NCI-H1048 (cell line): ENCODE measurements at places on chromosomes 3 and 15.
A peak's percentile ranks its signal among the peaks of the same experiment; 100 is the strongest.

GRCh38 chr3:172607305-172608121 is 84.3 kb upstream of the TNFSF10 start:
- no peak for DNase-seq

DNA sequence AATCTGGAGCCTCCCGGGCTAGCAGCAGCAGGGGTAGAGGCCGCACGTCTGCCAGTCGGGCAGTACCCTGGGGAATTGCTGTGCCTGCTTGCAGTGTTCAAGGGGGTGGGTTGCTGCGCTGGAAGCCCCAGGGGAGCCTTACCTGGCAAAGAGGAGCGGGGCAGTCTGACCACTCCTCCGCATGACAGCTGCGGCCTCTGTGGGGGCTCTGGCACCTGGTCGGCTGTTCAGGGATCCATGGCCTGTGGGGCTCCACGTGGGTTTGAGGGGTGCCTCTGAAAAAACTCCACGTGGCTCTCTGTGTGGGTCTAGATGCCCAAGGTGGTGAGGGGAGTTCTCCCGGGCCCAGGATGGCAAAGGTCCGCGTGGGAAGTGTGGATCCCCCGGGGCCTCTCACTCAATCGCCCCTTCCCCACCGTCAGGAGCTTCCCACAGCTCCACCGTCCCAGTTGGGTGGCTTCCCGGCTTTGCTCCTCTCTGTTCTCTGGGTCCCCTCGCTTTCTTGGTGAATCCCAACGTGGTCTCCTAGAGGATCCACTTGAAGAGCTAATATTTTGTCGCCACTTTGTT is 184.5 kb downstream of the EFHB start:
- no peak for DNase-seq

GRCh38 chr3:95302044-95302443 is 1239.2 kb downstream of the NSUN3 start:
- no peak for DNase-seq

DNA sequence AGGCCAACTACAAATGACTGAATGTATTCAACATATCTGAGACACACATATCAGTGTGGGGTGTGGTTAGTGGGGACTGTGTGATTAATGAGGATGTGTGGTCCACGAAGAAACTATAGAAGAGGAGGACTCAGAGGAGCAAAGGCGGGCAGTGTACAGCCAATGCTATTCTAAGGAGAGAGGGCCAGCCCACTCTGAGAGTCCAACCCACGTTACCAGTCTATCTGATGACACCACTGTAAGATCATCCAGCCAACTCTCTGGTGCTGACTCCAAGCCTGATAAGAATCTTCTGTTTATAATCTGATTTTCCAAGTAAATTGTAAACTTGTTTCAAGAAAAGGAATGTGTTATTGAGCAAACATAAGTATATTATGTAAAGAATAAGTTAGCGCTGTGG is 47.2 kb downstream of the MCF2L2 start:
- DNase-seq: no peak

DNA sequence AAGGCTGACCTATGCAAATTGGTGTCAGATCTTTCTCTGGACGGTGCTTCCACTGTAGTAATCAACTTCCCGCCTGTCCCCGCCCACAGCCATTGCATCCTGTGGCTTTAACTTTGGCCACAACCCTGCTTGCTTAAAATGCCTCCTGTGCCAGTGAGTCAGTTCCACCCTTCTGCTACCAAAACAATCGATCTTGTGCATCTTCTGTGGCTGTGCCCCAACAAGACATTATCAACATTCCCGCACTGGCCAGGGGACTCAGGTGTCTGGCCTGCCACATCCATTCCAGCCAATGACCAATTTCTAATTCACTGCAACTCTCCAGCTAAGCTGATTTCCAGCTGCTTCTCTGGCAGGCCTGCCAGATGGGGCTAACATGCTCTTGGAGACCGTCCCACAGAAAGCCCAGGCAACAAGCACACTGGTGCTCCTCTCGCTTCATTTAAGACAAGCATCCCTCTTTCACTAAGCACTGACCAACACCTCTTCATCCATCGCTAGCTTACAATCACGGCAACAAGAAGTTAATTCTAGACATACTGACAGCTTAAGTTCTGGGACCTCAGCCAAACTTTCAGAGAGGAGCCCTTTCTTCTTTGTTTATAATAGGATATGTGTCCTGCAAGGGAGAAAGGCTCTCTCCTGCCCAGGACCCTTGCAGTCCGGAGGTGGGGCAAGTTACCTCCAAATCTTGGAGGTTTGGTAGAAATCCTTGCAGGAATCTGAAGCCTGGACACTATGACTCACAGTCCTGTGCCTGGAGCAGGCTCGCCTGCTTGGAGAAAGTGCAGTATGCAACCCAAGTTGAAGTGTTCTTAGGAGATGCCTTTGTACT is 6.7 kb downstream of the CA12 start:
- no peak for DNase-seq

- peak; percentile 25 for DNase-seq
These were observed 50.6 kb downstream of the GMNC start for GRCh38 chr3:190811775-190812480.

GRCh38 chr15:37093480-37094332 is 6.6 kb downstream of the MEIS2 start:
- no peak for DNase-seq

DNA sequence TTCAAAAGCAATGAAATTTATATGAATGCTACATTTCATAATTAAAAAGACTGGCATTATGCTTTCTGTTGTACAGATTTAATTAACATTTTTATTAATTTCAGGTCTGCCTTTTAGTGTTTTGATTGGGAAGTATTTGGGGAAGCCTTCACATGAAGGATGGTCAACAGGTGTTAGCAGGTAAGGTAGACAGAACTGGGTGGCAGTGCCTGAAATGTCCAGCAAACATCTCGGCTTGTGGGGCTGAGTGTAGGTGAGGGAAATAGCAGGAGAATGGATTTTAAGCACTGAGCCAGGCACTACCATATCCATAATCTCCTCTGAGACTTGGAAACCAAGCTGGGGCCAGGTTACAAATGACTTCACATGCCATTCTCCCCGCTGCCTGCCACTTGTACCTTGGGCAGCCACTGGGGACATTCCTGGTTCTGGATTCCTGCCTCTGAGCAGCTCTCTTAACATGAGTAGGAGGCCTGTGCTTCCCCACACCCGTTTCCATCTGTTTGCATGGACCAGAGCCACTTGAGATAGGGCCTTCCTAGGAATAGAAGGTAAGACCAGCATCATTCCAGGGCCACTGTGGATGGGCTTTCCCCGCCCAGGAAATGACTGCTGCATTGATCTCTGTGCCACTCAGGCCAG is 125.9 kb upstream of the HES1 start:
- DNase-seq: no peak

- no peak for DNase-seq
These were observed 15.5 kb downstream of the ACAA1 start for GRCh38 chr3:38121451-38121831.

DNA sequence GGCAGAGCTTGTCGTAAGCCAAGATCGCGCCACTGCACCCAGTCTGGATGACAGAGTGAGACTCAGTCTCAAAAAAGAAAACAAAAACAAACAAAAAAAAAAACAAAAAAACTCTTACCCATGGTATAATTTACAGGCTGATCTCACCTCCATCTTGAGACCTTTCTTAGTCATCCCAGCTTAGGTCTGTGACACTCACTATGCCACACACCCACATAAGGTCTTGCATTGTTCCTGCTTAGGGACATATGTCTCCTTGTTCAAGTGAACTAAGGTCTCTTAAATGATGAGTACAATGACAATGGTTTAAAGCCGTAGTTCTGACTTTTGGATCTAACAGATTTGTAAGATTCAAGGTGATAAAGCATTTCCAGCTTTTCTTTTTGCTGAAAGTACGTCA is 360.2 kb upstream of the ARHGEF26 start:
- DNase-seq: no peak

DNA sequence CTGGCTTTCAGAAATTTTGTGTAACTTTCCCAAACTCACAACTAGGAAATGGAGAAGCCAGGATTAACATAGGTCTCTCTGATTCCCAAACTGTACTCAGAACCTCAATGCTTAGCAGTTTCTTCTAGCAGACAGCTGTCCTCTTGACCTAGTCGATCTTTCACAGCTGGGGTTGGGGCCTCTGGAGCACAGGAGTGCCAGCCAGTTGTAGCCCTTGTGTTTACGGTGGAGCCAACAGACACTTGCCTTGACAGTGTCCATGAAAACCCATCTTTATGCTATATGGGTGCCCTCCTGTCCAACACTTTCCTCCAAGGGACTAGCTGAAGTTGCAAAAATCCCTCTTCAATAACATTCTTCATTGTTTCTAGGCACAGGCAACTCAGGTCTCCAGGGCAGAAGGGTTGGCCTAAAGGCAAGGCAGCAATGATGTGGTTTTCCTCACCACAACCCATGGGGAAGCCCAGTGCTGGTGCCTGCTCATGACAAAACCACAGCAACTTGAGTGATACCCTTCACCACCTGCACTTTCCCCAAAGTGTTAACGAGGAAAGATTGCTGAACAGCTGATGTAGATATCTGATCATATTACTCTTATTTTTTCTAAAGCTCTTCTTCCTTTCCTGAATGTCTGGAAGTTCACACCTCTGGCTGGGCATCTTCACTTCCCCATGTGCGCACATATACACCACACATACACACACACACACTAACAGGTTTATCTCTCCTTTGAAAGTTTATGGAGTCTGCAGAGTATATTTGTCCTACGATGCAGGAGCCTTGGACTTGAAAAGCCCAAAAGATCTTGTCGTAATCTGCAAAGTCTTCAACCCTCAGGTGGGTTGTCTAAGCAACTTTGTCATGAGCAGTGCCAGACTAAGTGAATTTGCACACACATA is 11.0 kb upstream of the KNG1 start:
- no peak for DNase-seq

GRCh38 chr3:37442397-37442796 is 268.0 kb upstream of the LRRFIP2 start:
- no peak for DNase-seq

- no peak for DNase-seq
These were observed 16.3 kb downstream of the CCDC13 start for GRCh38 chr3:42756681-42757213.

DNA sequence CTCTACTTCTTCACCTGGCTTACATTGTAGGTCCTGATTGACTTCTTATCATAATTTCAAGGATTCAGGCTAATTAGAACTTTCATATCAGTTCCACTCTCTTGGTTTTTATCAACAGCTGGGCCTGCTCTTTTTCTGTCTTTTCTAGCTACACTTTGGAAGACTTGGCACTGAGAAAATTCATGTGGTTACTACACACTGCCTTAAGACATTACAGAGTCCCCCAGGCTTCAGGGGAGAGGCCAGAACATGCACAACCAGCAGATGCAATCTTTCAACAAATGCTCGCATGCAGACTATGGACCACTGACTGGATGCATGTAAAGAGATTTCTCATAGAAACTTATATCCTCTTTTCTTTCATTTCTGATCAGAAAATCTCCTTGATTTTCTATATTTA is 423.5 kb downstream of the TUSC7 start:
- no peak for DNase-seq

GRCh38 chr3:124517306-124517705 is 212.9 kb upstream of the UMPS start:
- no peak for DNase-seq

DNA sequence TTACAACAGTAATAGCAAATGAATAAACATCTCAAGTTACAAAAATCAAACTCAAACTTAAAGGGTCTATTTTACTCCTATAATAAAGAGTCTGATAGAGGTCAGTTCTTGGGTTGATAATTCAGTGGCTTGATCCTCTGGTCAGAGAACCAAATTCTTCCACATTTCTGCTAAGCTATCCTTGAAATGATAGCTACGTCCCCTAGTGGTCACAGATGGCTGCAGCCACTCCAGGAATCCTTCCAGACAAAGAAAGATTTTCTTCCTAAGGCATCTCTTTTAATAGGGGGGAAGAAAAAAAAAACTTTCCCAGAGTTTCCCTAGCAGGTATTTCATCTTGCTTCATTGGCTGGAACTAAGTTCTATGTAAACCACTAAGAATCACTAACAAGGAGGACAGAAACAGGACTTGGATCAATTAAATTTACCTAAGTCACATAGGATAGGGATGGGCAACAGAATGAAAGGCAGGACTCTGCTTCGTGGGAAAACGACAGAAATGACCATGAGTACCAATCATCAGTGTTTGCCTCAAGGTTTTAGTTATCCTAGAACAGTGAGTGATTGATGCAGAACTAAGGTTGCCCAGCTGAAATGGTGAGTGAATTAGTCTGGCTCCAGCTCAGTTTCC is 160.7 kb downstream of the STAC start:
- DNase-seq: no peak

DNA sequence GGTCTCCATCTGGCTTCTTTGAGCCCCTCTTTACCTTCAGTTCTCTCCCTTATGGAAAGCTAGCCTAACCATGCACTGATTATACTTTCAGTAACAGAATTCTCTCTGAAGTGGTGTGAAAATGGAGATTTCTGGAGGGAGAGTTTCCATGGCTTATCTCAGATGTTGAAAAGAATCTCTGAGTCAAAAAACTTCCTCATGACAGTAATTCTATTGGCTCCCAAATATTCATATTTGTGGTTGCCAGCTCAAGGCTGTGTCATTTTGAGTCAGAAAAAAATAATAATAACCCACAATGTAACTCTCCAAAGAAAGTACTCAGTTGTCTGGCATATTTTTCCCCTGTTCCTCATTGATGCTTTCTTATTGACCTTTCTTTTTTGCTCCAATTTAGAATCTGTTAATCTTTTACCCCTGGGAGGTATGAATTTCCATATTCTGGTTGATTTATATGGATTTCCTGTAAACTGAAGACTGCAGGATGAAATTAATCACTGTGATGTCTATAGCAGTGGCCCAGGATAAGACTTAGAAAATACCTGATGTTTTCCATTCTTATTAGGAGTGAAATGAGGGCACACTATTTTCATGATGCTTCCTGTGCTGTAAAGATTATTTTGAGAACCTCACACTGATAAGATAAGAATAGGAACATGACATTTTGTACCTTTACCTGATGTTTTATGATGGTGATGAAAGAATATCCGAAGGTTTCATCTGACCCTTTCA is 149.5 kb upstream of the EPHA3 start:
- DNase-seq: no peak

DNA sequence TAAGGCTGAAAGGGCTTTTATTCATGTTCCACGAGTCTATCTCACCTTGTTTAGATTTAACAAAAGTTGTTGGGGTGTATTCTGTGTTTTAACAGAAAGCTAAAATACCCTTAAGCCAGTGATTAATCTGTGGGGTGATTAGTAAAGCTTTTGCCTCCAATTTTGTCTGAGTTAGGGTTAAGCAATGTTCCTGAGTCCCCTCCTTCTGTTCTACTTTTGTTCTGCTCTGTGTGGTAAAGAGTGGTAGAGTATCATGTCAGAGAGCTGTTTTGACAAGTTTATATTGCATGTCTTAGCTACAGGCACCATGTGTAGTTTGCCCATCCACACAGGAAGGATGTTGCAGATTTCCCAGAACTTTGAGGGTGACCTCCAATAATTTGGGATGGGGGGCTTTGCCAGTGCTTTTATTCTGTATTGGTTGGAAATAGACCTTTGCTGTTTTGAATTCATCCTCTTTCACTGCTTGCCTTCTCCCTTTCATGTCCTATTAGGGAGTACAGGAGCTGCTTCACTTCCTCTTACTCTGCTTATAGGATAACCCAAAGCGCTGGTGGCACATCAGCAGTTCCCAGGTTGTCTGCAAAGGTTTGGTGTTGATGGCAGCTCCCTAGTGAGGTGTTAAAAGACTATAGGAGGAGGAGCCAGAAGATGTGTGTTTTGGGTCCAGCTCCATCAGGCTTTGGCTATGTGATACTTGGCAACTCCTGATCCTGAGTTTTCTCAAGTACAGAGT is 7.4 kb downstream of the PDE8A start:
- no peak for DNase-seq
